Coronary artery (tissue), 2 donors: ENCODE measurements at places on chromosomes 5 and 9.

- no peak for DNase-seq
These were observed 7.4 kb downstream of the ZDHHC11B start for GRCh38 chr5:776862-777711.

GRCh38 chr5:134736173-134736812 lies 2.1 kb upstream of the CAMLG start:
- no peak for DNase-seq

- no peak for DNase-seq
These were observed 11.1 kb upstream of the CDC42SE2 start for GRCh38 chr5:131252824-131253171.

DNA sequence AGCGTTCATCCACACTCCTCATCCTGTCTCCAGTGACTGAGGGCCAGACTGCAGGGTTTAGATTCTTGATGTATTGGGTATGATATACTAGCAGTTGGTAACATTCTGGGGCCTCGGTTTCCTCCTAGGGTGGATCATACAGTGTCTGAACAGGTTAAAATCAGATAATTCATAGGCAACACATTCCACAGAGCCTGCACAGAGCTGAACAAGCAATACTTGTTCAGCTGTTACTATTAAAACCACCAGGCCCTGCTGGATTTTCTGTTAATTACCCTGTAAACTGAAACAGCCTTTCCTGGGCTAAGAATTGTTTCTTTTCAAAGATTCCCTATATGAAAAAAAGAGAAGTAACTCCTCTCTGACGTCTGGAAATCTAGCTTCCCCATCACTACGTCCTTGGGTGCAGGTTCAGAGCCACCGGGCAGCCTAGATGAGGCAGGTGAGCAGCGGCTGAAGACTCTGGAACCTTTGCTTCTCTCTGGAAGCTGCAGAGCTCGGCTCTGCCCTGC lies 1313.5 kb upstream of the WWC1 start:
- DNase-seq, result no peak

DNA sequence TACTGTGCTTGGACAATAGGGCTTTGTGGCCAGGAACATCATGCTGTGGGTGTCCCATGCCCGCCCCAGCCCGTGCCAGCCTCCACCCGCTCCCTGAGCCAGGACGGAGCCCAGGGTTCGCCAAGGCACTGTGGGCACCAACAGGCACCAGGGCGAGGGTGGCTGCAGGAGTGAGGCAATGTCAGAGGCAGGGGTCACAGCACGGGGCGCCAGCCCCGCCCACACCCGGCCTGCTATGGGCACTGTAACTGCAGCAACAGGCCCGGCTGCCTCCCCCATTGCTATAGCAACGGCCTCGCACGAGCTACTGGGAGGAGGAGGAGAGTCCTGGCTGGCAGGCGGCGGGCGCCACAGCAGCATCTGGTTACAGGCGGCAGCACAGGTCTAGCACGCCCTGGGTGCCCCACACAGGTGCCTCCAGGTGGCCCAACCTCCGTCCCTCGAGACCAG lies 2.5 kb downstream of the ABCA2 start:
- DNase-seq, result no peak

GRCh38 chr5:43674536-43674935 lies 71.6 kb downstream of the NNT start:
- no peak for DNase-seq

DNA sequence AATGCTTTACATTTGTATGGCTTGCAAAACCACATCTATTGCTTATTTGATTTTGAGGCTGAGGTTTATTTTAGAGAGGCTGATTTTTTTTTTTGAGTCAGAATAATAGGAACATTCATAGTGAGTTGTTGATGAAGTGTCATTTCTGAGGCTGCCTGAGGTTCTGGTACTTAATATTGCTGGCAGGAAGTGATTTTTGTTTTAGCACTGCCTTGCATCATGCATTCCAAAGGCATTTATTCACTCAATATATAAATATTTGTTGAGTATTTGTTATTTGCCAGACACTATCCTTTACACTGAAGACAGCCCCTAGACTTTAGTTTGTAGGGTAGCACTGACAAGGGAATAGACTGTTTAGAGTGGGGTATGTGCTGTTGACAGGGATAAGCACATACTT lies 2.7 kb downstream of the RNF20 start:
- DNase-seq, result no peak

DNA sequence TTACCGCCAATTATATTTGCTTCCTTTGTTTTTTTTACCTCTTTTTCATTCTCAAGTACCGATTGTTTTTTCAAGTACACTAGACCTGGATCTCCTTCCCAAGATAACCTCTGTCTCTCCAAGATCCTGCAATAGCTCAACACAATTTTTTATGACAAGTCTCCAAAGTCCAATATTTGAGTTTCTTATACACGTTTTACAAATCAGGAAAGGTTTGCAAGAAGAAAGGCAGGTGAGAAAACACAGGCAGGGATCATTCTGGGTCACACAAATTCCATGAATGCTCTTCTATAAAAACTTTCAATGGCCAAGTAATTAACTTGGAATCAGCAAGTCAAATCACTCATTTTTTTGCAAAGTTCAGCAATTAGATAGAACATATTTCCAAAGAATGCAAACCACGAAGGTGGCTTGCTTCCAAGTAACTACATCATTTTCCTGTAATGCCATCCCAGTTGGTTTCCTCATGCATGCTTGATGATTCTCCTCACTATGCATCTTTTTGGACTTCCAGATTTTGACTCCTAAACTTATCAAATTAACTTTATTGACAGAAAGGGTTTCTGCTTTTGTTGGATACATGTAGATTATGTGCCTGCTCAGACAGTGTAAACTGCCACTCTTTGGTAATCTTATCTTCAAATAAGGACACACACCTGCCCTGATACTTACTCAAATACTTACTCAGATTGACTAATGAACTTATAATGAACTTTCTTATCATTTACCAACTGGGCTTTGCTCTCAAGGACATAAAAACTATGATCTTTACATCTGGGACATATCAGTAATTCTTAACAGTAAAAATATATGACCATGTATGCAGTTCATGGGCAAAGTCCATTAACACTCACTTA lies 24.7 kb upstream of the IFNE start:
- DNase-seq, result no peak

DNA sequence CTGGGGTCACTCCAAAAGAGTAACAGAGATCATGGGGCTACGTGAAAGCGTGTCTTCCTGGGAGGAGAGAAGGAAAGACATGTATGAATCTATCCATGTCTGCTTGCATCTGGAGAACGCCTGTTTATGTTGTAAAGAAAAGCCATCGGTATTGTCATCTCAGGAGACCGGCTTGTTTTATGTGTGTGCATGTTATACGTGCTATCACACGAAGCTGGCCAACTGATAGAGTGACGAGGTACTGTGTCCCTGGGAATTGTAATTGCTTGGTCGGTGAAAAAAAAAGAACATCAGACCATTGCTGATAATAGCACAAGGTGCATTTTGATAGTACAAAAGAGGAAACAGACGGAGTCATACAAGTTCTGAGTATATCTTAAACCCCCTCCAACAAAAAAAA lies 370 bp upstream of the CDH6 start:
- no peak for DNase-seq

- DNase-seq, result no peak
These were observed 171.9 kb downstream of the KDM4C start for GRCh38 chr9:6929441-6930215.

GRCh38 chr5:124040799-124041198 lies 528.8 kb downstream of the CSNK1G3 start:
- no peak for DNase-seq

DNA sequence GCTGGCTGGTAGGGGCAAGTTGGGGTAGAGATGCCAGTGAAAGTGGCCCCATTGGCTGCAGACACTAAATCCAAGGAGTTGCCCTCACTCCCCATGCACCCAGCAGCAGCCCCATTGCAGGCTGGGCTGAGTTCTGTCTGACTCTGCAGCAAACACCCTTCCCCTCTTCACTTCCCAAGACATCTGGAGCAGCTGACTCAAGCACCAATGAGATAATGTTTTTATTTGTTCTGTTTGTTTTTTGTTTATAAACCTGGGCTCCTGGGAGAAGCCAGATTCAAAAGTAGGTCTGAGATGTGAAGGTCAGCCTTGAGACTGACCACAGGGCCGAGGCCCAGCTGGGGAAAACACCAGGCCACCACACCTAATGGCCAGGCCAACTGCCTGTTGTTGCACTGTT lies 545.9 kb upstream of the KLF4 start:
- DNase-seq, result no peak

- no peak for DNase-seq
These were observed 218.6 kb downstream of the SEMA6A start for GRCh38 chr5:116355819-116356601.

DNA sequence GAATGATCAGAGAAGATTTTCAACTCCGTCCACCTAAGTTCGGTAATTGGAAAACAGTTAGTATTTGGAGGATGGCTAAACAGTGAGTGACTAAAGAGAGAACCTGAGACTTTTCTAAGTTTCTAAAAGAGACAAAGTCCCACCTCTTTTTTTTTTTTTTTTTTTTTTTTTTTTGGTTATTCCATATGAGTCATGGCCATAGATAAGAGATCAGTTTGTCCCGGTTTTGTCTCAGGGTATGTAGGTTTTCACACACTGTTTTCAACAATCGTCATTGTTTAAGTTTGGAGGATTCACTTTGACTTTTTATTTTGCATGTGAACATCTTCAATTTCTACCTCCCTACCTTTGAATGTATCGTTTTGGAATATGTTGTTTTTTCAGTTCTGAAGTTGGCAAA lies 85.9 kb downstream of the NTRK2 start:
- no peak for DNase-seq

DNA sequence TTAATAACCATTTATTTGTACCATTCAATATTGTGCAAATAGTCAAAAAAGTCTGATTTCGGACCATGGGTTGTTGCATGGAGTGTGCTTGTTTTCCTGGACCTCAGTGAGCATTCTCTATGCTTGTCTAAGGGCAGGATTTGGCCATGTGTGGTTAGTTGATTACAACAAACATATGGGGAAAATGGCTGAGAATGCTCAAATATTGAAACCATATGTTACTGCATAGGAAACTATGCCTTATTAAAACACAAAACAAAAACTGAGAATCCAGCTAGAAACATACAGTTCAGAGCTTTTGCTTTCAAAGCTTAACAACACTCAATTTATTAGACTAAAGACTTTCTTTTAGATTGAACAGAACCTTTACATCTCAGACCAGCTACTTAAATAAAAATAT lies 928.3 kb downstream of the NR2F1-AS1 start:
- DNase-seq, result no peak

GRCh38 chr5:179300581-179301180 lies 44.6 kb downstream of the ADAMTS2 start:
- DNase-seq, result no peak

GRCh38 chr9:95715868-95716435 lies 159.5 kb upstream of the ERCC6L2 start:
- DNase-seq, result no peak

DNA sequence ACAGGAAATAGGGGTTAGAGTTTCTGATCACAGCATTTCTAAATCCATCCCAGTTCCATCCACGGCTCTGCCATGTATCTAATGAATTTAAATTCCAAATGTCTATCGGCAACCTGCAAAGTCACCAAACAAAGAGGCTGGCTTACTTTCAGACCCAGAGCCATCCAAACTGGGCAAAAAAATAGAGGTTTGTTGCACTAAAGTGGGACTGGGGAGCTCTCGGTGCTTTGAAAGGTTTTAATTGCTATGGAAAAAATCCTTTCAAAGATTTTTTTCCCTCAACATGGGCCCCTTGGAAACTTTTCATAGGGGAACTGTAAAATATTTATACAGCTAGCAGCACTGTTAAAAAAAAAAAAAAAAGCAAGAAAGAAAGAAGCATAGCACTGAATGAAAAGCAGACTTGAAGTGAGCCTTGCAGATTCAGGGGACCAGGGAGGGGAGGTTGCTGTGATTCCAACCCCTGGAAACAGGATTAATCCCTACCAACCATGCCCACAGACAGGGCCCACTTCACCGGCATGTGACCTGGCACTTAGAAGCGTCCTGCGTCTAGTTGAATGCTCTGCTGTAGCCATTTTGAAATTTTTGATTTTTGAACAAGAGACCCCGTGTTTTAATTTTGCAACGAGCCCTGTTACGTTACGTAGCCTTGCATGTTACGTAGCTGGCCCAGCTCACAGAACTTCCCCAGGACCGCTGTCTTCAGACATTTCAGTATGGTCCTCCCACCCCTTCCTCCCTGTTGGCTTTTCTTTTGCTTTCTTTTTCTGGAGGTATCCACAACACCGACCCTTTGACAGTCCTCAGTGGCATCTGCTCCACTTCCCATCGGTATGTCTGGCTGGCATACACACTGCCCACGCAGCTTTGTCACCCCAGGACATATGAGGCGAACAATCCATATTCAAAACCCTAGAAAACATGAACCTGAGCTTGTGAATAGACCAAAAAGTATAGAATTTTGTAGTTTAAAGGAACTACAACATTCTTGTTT lies 105.3 kb upstream of the NFIB start:
- DNase-seq, result no peak

DNA sequence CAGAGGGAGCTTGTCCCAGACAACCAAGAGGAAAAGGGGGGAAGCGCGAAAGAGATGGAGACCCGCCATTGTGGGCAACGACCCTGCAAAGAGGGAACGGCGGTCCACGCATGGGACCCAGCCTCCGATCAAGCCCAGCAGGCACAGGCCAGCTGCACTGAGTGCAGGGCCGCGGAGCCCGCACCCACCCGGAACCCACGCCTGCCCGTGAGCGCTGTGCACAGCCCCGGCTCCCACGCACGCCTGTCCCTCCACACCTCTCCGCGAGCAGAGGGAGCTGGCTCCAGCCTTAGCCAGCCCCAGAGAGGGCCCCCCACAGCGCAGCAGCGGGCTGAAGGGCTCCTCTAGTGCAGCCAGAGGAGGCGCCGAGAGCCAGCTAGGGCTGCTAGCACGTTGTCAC lies 416.5 kb downstream of the DMRTA1 start:
- DNase-seq, result no peak

GRCh38 chr9:121273064-121273775 lies 5.3 kb downstream of the GSN start:
- DNase-seq, result no peak

DNA sequence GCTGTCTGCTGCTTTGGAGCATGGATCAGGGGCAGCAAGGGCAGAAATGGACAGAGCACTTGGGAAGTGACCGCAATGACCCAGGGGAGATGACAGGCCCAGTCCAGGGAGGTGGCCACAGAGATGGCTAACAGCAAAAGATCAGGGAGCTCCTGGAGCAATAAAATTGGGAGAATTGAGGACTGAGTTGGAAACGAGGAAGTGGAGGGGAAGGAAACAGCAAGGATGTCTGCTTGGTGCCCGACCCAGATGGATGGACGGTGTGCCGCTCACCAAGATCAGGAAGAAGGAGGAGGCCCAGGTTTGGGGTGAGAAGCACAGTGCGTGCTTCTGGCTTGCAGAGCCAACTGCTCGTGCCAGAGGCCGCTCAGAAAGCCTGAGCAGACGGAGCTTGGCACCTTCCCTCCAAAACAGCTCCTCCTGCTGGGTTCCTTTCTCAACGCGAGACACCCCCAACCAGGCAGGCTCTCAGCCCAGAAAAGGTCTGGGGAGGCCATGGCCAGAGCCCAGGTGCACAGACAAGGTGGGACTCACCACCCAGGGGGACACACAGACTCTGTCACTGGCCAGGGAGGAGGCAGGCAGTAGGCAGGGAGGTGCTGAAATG lies 1.7 kb upstream of the SLC34A1 start:
- no peak for DNase-seq

- no peak for DNase-seq
These were observed 28.7 kb downstream of the TLE4 start for GRCh38 chr9:79600466-79600865.
